ACHN (cell line): ENCODE measurements at places on chromosomes 3 and 15.

GRCh38 chr15:69623392-69624154 lies 171.0 kb downstream of the RPLP1 start:
- DNase-seq, result no peak

DNA sequence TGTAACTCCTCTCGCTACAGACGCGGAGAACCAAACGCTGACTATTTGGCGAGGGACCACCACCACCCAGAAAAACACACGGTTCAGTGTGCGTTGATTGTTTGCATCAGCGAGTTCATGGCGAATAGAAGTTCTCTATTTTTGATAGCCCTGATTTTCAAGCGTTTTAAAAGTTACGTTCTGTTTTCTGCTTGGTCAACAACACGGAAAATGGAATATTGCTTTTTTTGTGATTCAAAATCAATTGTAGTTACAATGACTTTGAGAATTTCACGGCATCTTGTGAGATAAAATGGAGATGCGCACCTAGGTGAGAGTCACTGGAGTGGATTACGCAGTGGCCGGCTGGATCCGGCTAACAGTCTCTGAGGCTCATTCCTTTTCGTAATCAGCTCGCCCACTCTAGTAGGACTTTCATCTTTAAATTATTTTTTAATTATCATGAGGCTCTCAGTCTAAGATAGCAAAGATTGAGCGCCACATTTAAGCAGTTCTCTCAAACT lies 54.8 kb downstream of the CCDC54 start:
- no peak for DNase-seq

GRCh38 chr3:53702776-53703530 lies 143.3 kb downstream of the CHDH start:
- no peak for DNase-seq

DNA sequence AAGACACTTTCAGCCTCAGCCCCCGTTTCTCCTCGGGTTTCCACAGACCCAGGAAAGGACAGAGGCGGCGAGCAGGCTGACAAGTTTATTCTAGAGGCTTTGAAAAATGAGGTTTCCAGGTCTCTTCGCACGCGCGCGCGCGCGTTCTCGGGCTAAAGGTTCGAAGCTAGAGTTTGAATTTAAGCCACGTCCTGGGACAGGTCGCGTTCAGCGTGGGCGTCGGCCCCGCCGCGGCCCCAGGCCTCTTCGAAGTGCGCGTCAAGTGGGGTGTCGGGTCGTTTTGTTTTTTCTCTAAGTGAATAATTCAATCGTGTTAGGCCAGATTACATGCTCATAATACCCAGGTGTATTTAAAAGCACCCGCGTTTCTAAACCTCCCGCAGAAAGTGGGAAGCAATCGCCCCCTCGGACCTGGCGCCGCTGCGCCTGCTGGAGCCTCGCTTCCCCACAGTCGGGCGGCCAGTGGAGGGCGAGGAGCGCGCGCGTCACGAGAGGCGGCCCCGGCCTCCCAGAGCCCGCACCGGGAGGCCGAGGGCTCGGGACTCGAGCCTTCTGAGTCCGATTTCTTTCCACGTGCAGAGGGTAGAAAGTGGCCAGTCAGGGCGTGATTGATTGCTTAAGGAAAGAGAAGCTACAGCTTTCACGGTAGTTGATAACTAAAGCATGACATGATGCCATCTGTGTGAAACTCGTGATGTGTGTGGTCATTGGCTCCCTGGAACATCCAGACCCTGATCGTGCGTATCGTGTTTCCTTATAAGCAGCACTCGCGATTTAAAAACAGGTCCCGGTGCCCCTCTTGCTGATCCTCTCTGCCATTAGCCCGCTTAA lies 15.8 kb upstream of the SOX2 start:
- DNase-seq, result no peak

DNA sequence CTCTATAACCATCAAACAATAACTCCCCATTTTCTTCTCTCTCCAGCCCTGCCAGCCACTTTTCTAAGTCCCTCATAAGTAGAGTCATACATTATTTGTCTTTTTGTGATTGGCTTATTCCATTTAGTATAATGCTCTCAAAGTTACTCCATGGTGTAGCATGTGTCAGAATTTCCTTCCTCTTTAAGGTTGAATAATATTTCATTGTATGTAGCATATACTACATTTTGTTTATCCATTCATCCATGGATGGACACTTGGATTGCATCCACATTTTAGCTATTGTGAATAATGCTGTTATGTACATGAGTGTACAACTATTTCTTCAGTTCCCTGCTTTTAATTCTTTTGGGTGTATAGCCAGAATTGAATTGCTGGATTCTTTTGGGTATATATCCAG lies 138.4 kb downstream of the ATG7 start:
- DNase-seq, result no peak
